ENCODE measurements at places on chromosomes 7 and 10.
A peak's percentile ranks its signal among the peaks of the same experiment; 100 is the strongest.

DNA sequence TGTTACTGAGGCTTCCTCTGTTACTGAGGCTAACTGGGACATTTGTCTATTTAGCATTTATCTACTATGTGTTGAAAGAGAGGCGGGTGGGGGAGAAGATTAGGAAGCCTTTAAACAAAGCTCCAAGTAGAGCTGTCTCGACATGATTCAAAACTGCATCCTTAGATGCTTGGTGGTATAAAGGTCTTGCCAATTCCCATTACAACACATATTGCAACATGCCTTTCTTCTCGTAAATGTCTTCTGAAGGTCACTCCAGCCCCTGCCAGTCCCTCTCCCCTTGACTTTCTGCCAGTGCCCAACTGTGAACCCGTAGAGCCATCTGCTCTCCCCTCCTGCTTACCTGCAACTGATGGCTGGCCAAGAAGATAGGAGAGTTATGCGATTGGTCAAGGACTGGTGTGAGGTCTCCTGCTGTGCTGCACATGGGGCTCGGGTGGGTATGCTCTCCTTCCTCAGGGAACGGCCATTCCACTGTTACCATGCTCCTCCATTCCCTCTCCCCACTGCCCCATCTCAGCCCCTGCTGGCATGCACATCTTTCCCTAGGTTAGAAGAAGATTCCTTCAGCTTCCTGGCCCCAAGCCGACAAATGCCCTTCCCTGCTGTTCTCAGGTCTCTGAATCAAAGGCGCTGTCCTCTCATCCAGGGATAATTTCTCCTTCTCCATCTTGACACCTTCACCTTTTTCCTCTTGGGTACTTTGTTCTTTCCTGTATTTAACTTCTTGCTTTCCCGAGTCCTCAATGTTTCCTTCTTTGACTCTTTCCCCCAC is 43.6 kb upstream of the ZNF32 start:
- DNase-seq = no peak

- DNase-seq = no peak
Measured at GRCh38 chr7:83439026-83439425, 209.9 kb downstream of the SEMA3E start.

DNA sequence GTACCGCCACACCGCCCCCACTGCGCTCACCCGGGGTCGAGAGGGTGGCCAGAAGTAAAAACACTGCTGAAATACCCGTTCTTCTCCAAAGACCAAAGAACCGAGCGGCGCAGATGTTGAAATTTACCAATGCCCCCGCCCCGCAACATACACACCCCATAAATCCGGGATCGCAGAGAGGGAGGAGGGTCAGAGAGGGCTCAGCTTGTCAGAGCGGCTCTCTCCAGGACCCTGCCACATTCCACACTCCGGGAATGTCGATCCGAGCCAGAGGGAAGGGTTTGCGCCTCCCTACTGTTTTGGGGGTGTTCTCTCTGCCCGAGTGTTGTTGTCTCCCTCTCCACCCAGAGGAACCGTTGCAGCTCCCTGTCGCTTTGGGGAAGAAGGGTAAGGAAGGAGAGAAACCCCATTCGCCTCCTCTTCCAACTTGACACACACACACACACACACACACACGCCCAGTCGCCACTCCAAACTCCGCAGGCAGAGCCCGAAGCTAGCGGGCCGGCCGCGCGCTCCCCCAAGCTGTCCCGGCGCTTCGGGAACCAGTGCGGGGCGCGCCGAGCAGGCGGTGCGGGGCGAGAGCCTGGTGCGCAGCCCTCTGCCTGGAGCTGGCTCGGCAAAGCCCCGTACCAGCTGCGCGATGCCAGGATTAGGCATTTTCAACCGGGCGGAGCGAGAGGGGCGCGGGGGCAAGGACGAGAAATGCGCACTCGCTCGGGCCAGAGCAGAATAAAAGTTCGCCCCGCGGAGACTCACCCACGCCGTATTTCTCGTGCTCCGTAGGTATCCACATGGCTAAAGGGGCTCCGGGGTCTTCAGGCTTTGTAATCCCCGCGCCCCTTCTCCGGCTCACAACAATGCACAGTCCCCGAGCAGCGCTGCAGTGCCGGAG is 609 bp downstream of the DOCK4 start:
- DNase-seq = peak; percentile 76

- DNase-seq = peak; percentile 82
Measured at GRCh38 chr7:143305423-143306070, 10.4 kb upstream of the CLCN1 start.

GRCh38 chr7:5296611-5297226 is 14.0 kb downstream of the SLC29A4 start:
- peak; percentile 79 for DNase-seq

- peak; percentile 83 for DNase-seq
Measured at GRCh38 chr7:43758822-43759683, 573 bp downstream of the BLVRA start.

- DNase-seq = no peak
Measured at GRCh38 chr7:25238066-25238725, 9.9 kb upstream of the NPVF start.

- peak; percentile 69 for DNase-seq
Measured at GRCh38 chr7:50661345-50662040, 96.3 kb upstream of the DDC start.

- no peak for DNase-seq
Measured at GRCh38 chr7:108525327-108525984, 479 bp downstream of the PNPLA8 start.

DNA sequence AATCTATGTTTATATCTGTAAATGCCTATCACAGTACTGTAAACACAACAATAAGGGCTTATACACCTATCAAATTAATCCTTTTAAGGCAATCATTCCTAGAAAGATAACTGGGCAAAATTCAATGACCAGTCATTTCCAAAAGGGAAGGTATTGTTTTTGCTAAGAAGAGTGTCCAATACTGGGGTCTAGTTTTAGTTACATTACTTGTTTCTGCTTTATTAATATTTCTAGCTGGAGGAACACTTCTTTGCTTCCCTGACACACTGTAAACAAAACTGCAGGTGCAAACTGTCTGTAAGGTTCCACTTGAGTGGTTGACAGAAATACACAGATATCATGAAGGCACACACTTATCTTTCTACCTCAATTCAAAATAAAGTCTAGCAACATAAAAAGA is 84.2 kb upstream of the FAM133B start:
- no peak for DNase-seq

DNA sequence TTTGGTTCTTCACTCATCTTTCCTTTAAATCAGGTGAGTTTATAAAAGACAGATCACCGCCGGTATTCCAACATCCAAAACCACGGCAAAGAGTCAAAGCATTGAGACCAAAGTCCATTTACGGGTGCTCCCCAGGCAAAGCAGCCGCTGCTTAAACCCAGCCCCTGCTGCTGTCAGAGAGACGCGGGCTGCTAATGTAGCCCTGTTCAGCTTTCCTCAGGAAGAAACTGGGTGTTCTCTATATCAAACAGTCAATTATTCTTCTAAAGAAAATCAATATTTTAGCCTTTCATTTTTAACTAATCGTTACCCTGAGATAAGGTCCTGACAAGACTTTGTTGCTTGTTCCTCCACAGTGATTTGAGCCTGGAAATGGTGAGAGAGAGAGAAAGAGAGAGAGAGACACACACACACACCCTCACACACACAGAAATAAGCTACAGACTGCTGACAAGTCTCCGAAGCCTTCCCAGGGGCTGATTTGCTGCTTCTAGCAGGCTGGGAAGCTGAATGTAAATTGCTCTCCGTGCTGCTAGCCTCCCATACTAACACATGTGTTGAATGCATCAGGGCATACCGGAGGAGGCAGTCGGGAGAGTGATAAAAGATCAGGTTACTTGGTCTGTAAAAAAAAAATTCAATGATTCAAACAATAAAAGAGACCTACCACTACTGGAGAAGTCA is 183.0 kb upstream of the ANK3 start:
- peak; percentile 62 for DNase-seq

GRCh38 chr7:98232799-98233198 is 19.2 kb downstream of the TECPR1 start:
- no peak for DNase-seq

DNA sequence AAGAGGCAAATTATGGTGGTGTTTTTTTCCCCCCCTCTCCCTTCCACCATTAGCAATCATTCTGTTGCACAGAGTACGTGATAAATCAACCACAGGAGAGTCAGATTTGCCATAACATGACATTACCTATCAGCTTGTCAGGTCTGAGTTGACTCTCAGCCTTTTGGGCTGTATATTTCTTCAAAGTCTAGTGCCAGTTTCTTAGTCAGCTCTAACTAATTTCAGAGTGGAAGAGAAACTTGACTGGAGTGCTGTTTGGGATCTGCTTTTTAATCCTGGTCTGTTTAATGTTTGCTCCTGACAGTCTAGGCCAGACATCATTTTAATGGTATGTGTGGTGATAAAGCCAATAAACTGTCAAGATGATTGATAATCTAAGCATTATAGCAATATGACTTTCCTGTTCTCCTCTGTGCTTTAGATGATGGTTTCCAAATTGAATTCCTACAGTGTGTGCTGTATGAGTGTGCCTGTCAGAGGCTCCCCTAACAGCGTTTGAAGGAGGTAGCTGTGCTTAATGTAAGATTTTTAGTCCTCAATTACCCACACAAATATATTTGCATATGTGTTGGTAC is 76.9 kb downstream of the LRMDA start:
- no peak for DNase-seq

DNA sequence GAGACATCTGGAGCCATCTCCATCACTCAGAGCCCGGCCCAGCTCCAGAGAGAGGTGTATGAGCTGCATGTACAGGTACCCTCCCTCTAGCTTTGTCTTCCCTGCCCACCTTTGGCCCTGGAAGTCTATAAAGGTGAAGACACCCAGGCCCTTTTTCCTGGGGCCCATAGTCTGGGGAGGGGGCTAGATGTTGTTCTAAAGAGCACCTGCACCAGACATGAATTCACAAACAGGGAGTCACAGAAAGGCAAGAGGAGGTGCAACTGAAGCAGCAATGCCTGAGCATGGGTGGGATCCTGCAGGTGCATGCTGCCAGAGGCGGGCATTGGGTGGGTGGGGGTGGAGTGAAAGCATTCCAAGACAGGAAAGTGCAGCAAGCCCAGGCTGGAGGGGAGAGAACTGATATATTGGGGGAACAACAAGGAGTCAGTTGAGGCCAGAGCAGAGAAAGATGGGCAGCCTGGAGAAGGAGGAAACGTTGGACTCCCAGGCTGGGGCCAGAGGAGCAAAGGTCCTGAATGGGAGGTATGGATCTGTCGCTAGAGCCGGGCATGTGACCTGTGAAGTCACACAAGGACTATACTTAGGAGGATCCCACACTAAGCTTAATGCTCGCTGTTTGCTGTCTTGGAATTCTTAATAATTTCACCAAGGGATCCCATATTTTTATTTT is 11.7 kb downstream of the CDHR1 start:
- no peak for DNase-seq

DNA sequence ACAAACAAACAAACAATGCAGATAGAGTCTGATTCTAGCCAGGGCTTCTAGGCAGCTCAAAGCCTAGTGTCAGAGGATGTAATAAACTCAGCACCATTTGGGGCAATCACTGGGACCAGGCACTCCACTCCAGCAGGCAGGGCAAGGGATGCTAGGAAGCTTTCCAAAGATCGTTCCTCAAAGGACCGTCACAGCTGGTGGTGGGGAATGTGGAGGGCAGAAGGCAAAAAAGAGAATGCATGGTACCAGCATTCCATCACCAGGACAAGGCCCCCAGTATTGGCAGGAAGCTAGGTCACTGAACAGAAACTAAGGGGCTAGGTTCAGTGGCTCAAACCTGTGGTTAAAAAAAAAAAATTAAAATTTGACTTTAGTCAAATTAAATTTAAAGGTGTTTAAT is 94.2 kb downstream of the CUL2 start:
- DNase-seq = peak; percentile 19

DNA sequence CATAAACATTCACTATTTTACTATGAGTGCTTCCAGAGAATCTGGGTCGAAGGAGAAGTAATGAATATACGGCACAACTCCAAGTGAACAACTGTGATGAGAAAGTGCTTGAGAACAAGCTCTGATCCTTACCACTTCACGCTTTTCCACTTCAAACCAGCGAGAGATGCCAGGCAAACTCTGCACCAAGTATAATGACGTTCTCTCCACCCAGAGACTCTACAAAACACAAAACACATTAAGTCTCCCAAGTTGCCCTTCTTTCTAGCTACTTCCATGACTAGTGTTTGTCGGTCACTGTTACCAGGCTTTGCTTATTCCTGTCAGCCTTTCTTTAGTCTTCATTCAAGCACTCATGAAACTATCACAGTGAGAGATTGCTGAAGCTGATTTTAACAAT is 193.1 kb upstream of the IMMP2L start:
- DNase-seq = no peak

GRCh38 chr10:113221756-113222168 is 271.7 kb downstream of the TCF7L2 start:
- DNase-seq = no peak

DNA sequence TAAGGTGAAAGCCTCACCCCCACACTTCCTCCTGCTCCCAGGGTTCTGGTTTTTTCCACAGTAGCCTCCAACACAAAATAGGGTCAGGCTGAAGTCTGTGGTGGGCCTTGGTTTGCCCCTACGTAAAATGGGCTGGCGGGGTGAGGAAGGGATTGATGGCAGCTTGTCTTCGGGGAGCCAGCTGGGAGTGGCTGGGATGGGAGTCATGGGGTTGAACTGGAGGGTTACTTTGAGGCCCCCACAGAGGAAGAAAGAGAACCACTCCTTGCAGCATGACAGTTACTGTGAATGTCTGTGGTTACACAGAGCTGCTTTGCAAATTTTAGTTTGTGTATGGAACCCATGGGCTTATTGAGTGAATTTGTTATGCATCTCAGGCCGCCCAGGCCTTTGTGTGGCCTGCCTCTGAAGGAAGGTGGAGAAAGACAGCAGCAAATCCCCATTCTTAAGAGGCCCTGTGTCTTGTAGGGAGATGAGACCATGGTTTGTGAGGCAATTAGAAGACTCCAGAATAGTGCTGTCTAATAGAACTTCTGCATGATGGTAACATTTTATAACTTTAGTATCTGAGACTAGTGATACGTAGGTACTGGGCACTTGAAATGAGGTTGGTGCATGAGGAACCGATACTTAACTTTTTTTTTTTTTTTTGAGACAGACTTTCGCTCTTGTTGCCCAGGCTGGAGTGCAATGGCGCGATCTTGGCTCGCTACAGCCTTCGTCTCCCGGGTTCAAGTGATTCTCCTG is 8.1 kb downstream of the TRIM8 start:
- DNase-seq = no peak

DNA sequence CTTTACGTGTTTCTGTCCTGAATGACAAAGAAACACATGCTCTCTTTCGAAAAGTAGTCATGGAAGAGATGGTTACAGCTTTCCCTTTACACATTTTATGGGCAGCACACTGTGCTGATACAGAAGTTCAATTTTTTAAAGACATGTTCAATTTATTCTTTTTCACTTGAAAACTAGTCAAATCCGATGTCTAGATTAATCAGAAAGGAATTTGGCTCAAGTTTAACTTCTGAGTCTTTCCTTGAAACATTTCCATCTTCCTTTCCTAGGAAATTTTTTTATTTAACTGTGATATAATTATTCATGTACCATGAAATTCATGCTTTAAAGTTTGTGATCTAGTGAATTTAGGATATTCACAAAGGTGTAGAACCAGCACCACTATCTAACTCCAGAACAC is 360.1 kb downstream of the TNS3 start:
- no peak for DNase-seq
